ENCODE measurements at places on chromosomes 12 and 14. TPM values are rescaled to one million over a fixed set of nuclear protein-coding genes. Genes with fewer than 3 reads are reported as not detected.

FAM90A1 gene
- 0.16 TPM for total RNA-seq

NIN gene
- 30.1 TPM for total RNA-seq

C12orf50 gene
- not detected for total RNA-seq

KLRD1 gene
- total RNA-seq, result not detected

HOXC10 gene
- total RNA-seq, result not detected

PLA2G1B gene
- not detected for total RNA-seq

FAM181A gene
- total RNA-seq, result not detected

TAOK3 gene
- 37.6 TPM for total RNA-seq

LRP1-AS gene
- not detected for total RNA-seq

ZFHX2 gene
- total RNA-seq, result 0.12 TPM

DEGS2 gene
- not detected for total RNA-seq

LRRK2 gene
- 8.9 TPM for total RNA-seq

EGLN3 gene
- 0.12 TPM for total RNA-seq
